SK-N-SH (cell line): ENCODE measurements at places on chromosomes 1 and 21. TPM values are rescaled to one million over a fixed set of nuclear protein-coding genes. Genes with fewer than 3 reads are reported as not detected.

The TAS1R1 gene
- polyA plus RNA-seq = not detected in 2 replicates

The LCE2B gene
- polyA plus RNA-seq = not detected in 2 replicates

The ARID1A gene
- polyA plus RNA-seq = 14.2 and 26.5 TPM in 2 replicates

The RHOU gene
- polyA plus RNA-seq = 0.36 and 0.44 TPM in 2 replicates

The CCDC185 gene
- polyA plus RNA-seq = not detected in 2 replicates

The TSPEAR gene
- 0.03 and 0.08 TPM in 2 replicates for polyA plus RNA-seq

The AVPR1B gene
- polyA plus RNA-seq = not detected in 2 replicates
